Activated naive CD4-positive, alpha-beta T cell (primary cell): ENCODE measurements at places on chromosomes 7 and 10.
A peak's percentile ranks its signal among the peaks of the same experiment; 100 is the strongest.

DNA sequence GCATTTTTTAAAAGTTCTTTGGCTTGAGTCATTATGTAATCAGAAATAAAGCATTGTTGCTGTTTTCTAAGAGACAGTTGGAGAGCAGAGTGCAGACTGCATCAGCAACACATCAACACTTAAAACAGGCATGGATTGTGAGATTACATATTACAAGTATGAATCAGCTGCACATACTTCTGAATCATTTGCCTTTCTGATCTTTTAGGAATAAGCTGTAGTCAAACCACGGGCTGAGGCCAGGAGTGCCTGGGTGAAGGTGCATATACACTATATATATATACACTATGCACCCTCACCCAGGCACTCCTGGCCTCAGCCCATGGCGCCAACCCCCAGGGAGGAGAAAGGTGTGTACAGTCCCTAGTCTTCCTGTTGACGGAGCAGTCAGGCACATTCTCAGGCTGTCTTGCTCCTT is 52.4 kb upstream of the DLX6 start:
- DNase-seq, result no peak

- no peak for DNase-seq
These were observed 124.2 kb downstream of the ABCA13 start for GRCh38 chr7:48295296-48295971.

GRCh38 chr10:78518224-78518623 is 484.6 kb downstream of the RPS24 start:
- DNase-seq, result no peak

DNA sequence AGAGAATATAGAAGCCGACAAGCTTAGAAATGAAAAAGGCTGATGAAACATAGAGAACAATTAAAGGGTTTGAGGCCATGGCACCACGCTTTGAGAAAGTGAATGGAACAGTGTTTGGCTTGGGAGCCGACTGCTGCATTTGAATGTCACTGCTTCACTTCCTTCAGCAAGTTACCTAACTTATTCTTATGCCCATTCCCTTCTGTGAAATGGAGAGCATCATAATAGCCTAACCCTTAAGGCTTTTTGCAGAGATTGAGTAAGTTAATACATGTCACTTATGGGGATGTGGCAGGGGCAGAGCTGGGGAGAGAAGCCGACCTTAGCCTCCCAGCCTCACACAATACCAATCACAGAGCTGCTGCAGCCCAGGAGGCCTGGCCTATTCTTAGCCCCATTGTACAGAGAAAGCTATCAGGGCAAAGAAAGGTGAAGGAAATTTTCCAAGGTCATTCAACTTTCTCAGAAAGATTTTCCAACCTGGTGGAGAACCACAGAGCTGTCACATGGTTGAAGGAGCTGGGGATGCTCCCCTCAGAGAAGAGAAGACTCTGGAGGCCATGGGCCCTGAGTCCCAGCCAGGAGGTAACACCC is 186.0 kb upstream of the GDF10 start:
- DNase-seq, result no peak

GRCh38 chr7:32224276-32224675 is 154.1 kb upstream of the PDE1C start:
- no peak for DNase-seq

- DNase-seq, result no peak
These were observed 36.2 kb downstream of the INPP5F start for GRCh38 chr10:119762035-119762434.

DNA sequence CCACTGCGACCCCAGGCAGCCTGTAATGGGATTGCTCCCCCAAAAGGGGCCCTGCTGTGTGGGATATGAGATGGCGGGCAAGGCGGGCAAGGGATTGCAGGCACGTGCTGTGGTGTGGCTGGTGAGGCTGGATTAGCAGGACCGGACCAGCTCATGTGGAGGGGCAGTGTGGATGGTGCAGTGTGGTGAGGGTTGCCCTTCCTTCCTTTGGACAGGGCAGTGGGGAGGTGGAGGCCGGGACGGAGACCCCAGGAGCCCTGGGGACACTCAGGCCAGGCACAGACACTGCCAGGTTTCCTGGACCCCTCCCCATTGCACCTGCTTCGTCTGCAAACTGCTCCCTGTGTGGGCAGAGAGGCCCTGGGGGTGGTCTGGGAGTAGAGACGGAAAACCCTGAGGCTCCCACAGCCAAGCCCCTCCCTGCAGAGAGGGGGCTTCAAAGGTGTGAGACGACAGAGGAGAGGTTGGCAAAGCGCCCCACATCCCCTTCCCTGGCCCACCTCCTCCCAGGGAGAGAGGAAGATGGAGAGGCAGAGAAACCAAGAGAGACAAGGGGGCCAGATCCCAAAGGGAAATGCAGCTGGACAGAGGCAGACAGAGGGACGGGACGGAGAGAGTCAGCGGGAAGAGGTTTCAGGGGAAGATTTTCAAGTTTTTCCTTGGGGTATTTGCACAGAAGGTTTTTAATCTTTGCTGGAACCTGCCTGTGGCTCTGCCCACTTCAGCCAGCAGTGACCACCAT is 89.2 kb downstream of the MICALL2 start:
- DNase-seq, result no peak

DNA sequence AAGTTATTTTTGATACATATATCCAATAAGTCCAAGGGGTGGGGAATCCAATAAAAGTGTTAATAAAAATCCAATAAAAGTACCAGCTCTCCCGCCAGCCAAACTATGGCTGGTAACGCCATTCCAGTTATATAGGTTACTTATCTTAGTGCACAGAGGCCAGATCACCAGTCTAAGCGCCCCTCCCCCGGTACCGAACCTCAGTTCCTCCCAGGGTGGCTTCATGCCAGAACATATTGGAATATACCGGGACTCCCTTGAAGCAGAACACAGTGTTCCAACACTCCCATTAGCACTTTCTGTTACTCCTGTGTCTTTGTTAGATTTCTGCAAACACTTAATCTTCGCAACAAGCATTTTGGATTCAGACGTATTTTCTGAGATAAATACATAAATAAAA is 7.5 kb downstream of the FBH1 start:
- no peak for DNase-seq

GRCh38 chr10:69359594-69359993 is 57.1 kb downstream of the TACR2 start:
- peak; percentile 18 for DNase-seq

GRCh38 chr7:105157278-105157677 is 143.3 kb downstream of the KMT2E start:
- no peak for DNase-seq

GRCh38 chr7:22765609-22766008 is 38.6 kb downstream of the IL6 start:
- no peak for DNase-seq

DNA sequence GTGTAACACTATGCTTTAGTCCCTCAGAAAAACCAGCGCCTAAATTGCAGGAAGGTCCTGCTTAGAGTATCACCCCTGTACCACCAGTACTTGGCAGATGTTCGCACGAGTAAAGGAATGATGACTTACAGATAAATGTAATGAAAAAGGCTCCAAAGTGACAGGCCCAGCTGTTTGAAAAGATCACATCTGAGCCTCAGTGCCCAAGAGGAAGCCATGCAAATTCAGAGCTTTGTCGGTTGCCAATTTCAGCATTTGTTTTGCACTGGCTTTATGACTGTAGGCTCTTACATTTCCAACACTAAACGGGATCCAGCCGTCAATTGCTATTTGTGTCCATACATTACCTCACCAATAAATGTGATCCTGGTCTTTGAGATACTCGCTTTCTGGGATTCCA is 60.6 kb upstream of the GAD2 start:
- no peak for DNase-seq

DNA sequence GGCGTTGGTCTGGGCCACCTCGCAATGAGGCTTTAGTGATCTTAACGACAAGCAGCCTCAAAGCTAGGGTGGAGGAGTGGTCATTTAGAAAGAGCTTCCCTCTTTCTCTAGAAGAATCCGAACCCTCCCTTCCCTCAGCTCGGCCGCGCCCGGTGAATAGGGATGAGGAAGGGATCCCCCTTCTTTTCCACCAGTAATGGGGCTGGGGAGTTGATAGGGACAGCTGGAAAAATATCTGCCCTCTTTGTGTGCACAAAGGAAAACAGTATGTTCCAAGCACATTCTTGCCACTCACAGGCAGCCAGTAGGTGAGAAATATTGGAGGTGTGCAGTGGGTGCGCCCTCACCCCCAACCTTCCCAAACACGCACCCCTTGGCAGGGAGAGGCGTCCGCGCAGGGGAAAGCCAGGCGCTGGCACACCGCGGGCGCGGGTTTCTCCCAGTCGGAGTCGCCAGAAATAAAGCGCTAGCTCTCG is 6.5 kb downstream of the DLX5 start:
- DNase-seq, result no peak
